ENCODE measurements at places on chromosomes 11 and 22.

DNA sequence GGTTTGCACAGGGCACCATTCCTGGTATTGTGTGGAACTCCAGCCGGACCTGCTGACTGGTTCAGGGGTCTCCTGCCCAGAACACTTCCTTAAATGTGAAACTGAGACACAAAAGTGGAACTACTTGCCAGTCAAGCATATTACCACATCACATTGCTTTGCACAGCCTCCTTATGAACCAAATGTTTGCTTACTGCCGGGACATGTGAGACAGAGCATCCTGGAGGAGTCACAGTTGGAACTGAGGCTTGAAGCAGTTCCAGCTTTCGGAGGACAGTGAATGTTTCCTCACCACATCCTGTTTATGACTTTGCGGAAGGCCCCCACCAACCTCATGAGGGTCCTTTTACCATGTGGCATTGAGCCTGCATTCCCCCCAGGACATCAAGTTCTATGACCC is 105.8 kb upstream of the ARHGAP42 start:
- DNase-seq = no peak

DNA sequence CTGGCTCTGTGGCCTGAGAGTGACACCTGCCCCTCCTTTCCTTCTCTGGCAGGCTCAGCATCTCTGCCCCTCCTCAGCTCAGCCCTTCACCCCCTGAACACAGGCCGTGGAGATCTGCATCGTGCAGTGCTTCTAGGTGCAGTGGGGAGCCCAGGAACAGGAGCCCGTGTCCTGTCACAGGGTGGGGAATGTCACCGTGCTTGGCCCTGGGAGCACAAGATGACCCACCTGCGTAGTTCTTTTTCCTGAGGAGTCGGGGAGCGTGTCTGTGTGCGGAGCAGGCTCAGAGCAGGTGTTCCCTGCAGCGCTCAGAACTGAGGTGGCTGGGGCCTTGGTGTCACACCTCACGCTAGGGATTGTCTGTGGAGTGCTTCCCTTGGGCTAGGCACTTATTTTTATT is 10.6 kb downstream of the TBC1D22A start:
- no peak for DNase-seq

DNA sequence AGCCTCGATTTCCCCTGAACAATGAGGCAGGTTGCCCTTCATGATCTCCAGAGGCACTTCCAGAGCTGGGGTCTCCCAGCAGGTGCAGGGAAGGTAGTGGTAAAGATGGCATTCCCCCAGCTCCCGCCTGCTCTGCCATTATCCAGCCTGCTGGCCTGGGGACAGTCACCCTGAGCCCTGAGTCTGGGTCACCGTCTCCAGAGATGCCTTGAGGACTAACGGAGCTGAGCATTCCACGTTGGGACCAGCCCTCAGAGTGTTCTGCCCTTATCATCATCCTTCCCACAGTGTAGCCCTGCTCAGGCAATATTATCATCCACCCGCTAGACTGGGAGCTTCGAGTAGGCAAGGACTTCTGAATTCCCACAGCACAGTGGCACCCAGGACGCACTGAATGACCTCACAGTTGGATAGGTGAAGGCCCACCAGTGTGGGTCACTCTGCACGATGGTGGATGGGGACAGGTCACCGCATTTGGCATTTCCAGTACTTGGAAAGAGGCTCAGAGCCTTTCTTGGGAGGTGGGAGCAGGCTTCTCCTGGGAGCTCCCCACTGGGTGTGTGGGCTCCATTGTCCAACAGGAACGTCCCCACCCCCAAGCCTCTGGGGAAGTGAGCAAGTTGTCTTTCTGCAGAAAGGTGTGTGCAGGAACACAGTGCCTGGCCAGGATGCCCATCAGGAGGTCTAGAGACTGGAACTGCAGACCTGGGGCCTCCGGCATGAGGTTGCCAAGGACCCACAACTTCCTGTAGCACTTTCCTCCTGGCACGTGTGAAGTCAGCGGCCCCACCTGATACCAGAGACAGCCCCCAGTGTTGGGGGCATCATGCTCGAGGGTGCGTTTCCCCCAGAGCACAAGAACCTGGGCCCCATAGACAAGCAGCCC is 51.4 kb upstream of the WNT7B start:
- DNase-seq = no peak

DNA sequence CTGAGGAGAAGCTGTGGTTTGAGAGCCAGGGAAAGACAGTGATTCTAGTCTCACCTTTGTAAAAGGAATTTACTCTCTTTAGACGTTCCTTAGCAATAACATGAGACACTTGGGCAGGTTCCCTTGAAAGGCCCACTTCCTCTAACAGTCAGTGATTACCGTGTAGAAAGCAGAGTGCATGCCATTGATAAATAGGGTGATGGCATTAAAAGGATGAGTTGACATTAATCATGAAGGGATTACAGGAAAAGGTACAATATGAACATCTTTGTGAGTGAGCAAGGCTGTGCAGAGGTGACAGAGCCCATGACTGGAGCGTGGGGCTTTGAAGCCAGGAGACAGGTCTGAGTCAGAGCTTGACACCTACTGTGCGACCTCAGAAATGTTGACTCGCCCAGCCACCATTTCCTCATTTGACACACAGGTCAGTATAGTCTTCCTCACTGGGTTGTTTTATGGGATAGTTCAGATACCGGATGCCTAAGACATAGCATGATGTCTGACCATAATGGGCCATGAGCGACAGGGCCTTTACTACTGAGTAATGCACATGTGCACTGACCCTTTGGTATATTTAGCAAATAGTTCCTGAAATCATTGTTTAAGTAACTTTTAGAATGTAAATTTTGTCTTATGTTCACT is 341.7 kb upstream of the MTNR1B start:
- no peak for DNase-seq

- no peak for DNase-seq
These were observed 73.2 kb upstream of the NUP50 start for GRCh38 chr22:45090497-45090910.

- no peak for DNase-seq
These were observed 30.6 kb downstream of the NFRKB start for GRCh38 chr11:129864811-129865210.
